Lung microvascular endothelial cell (primary cell): ENCODE measurements at places on chromosomes 1 and 21.

DNA sequence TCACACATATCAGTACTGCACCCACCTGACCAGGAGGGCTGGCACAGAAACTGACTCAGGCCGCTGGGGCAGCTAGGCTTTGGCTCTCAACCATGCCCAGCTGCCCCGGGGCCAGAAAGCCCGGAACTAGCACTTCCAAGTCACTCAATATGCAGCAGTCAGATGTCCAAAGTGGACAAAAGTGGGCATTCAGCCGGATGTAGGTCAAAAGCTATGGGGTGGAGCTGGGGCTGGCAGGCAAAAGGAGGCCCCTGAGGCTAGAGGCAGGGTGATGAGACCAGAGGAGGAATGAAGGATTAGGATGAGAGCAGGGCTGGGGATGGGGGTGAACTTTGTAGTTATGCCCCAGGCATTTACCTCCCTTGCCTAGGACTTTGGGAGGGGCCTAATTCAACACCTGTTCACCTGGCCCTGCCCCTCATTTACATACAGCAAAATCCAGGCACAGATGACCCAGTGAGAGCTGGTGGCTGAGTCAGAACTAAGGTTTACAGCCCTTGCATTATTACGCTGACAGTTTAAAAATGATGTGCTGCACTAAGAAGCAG lies 30.7 kb upstream of the EDN2 start:
- no peak for DNase-seq

DNA sequence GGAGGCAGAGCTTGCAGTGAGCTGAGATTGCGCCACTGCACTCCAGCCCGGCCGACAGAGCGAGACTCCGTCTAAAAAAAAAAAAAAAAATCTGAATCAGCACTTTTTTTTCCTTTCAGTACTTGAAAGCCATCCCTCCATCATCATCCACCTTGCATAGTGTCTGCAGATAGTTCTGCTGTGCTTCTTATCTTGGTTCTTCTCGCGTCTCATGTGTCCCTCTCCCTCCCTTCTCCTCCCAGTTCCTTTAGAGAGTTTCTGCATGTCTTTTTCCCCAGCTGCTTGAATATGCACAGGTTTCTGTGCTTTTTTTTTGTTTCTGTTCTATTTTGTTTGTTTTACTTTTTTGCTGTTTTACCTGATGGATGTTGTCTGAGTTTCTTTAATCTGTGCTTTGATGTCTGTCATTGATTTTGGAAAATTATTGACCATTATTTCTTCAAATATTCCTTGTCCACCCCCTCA lies 3.9 kb upstream of the COL18A1 start:
- no peak for DNase-seq

GRCh38 chr1:24966121-24966723 lies 36.1 kb upstream of the RUNX3 start:
- DNase-seq = no peak

DNA sequence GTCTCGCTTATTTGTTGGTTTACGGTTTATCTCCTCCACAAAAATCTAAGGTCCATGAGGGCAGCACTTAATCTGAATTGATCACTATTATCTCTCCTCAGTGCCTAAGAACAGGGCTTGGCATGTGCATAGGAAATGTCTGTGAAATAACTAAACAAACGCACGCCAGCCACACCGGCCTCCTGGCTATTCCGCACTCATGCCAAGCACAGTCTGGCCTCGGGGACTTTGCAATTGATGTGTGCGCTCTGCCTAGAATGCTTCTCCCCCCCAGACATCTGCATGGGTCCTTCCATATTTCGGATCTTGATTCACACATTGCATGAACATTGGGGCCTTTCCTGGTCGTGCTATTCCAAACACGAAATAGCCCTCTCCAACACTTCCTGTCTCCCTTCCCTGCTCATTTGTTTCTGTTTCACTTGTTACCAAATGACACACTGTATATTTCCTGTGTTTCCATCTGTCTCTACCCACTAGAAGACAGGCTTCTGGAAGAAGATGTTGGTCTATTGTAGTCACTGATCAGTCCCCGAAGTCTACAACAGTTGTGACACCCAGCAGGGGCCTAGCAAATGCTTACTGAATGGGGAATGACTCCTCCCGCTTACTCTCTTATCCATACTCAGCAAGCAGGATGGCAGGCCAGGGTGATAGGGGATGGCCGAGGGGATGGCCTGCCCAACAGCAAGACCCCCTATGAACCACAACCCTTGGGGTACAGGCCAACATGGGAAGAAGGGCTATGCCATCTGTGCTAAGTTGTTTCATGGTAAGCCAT lies 93.9 kb downstream of the GLIS1 start:
- DNase-seq = peak; percentile 32

DNA sequence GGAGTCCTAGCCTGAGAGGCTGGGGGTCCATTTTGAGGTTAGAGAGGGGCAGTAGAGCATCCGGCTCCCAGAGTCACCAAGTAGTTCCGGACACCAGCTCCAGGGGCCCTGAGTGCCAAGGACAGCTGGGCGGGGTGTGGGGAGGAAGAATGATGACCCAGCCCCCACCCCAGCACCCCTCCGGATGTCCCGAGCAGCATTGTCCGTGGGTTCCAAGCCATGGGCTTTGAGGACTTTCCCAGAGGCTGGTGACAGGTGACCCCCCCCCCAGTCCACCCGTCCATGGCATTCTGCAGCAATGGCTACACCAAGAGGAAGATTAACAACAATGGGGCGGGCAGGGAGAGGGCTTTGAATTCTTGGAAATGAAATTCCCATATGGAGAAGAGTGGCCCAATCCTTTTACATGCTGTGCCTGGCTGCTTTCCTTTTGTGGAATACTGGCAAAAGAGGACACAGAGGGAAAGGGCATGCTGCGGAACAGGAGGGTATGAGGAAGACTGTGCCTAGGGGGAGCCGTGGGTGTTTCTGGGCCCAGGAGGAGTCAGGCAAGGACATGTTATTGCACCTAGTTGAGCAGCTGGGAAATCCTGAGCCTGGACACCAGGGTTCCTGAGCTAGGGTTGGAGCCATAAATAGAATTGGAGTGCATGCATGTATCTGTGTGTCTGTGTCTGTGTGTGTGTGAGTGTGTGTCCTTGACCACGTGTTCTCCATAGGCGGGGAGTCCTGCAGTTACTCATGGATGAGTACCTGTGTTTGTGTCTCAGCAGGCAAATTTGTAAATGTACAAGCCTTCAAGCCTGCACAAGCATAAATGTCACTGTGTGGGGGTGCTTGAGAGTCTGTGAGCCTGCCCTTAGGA lies 956 bp downstream of the ATP1A2 start:
- DNase-seq = no peak

GRCh38 chr1:204295671-204296070 lies 64.1 kb downstream of the PLEKHA6 start:
- no peak for DNase-seq

DNA sequence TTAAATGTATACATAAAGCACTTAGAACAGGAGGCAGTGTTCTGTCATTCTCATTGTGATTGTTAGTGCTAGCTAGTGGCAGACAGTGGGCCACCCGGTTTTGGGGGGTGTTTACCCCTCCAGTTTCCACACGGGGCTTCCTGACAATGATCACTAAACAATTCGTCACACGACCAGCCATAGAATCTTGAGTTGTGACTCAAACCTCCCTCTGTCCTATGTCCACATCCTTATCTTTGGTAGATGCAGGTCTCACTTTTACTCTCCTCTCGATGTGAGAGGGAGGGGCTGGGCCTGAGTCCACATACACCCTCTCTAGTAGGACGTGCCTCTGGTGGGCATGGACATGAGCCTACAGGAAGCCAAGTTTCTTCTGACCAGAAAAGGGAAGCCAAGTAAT lies 92.6 kb upstream of the SSX2IP start:
- DNase-seq = no peak

GRCh38 chr1:19426294-19427086 lies 58.8 kb downstream of the CAPZB start:
- DNase-seq = no peak

DNA sequence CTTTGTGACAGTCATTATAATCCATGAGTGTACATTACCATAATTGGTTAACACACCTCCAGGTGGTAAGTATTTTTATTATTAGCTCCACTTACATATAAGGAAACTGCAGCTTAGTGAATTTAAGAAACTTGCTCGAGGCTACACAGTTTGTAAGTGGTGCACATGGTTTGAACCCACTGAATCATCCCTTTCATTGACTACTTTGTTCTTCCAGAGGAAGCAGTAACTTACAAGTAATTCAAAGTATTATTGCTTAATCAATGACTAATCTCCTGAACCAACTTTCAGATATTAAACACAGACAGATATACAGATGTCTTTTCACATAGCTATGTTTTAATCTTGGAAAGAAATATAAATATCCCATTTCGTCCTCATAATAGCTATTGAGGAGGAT lies 18.7 kb upstream of the CLDN8 start:
- no peak for DNase-seq

DNA sequence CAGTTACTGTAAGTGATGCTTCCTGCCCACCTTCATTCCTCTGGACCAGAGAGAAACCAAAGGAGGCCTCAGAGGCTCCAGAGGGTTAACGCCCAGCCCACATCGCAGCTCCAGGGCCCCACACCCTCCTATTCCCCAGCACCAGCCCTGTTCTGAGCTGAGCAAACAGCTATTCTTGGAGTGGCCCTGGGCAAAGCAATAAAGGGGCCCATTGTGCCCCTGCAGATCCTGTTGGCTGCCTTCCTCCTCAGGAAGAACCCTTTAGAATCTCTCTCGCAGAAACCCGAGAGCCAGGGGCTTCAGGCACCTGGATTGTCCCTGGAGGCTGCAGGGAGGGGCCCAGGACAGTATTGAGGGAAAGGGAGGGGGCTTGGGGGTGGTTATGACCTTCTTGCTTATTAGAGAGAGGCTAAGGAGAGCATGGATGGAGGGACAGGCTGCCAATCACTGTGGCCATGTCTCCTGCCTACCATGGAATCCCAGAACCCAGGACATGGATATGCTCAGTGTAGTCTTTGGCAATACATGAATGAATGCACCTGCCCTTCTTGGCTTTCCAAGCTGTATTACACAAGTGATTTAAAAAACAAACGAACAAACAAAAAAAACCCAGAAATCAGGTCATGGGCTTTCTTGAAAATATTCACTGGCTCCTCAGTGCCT lies 9.2 kb downstream of the PADI2 start:
- DNase-seq = no peak
